Pancreas (tissue), 10 donors: ENCODE measurements at places on chromosomes 11 and 22. TPM values are rescaled to one million over a fixed set of nuclear protein-coding genes. Genes with fewer than 3 reads are reported as not detected.

Gene CRYBA4
- not detected for polyA plus RNA-seq

Gene OR52N4
- not detected for polyA plus RNA-seq

Gene SCO2
- polyA plus RNA-seq, result 0.65 TPM

DNA sequence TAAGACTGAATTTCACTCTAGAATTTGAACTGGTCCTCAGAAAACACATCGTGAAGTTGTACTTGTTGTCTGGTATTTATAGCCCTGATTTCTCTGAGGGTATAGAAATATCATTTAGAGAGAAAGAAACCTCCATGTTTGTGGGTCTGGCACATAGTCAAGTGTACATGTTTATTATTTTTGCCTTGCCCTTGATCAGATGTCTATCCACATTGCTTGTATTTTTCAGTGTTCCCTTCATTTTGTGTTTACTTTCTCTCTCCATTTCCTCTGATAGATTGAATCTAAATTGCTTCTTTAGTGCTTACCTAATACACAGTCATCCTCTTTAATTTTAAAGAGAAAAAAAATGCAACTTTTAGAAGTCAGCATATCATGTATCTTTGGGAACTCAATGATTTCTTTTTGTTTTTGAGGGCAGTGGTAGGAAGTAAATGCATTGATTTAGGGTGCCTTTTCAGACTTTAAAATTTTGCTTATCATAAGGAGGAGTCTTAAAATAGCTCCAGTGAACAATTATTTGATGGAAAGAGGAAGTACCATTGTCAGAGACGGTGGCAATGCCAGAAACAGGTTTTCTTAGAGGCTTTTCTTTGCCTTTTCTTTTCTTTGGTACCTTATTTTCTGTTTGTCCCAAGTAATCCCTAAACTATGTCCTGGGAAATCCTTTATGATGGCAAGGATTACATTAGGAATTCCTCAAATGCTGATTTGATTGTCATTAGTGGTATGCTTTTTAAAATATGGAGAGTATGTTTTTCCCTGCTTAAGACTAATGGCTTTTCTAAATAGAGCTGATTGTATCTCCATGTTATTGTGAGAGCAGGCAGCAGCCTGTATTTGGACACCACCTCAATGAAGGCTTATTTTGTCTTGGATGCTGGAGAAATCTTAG is 29.8 kb upstream of the TECTA start:
- no peaks in the 10 kb centered on the region for H3K36me3 ChIP-seq
- no peak overlapping the region for H3K27ac ChIP-seq
- DNase-seq, result no peak
- no peak overlapping the region for H3K4me3 ChIP-seq
- H3K27me3 ChIP-seq, result no peaks in the 10 kb centered on the region

DNA sequence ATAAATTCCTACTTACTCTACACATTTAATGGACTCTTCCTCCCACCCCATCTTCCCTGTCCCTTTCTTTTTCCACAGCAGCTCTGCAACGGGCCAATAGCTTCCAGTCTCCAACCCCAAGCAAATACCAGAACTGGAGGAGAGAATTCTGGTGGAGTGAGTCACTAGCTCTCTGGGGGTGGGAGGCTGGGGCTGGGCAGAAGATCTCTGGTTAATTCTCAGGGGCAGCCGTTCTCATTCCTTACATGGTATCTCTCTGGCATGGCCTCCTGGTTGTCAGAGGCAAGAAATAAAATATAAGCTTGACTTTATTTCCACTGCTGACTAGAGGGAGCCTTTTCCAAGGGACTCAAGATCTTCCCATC is 90.4 kb upstream of the PARVA start:
- H3K4me3 ChIP-seq, result no peak overlapping the region
- no peaks in the 10 kb centered on the region for H3K27me3 ChIP-seq
- H3K4me1 ChIP-seq, result no peaks in the 10 kb centered on the region
- DNase-seq, result no peak
- no peaks in the 10 kb centered on the region for H3K36me3 ChIP-seq

GRCh38 chr11:110493346-110493745 is 63.6 kb downstream of the FDX1 start:
- DNase-seq, result no peak
- H3K36me3 ChIP-seq, result no peaks in the 10 kb centered on the region
- no peak overlapping the region for H3K27ac ChIP-seq
- H3K27me3 ChIP-seq, result no peaks in the 10 kb centered on the region
- H3K4me1 ChIP-seq, result no peaks in the 10 kb centered on the region

DNA sequence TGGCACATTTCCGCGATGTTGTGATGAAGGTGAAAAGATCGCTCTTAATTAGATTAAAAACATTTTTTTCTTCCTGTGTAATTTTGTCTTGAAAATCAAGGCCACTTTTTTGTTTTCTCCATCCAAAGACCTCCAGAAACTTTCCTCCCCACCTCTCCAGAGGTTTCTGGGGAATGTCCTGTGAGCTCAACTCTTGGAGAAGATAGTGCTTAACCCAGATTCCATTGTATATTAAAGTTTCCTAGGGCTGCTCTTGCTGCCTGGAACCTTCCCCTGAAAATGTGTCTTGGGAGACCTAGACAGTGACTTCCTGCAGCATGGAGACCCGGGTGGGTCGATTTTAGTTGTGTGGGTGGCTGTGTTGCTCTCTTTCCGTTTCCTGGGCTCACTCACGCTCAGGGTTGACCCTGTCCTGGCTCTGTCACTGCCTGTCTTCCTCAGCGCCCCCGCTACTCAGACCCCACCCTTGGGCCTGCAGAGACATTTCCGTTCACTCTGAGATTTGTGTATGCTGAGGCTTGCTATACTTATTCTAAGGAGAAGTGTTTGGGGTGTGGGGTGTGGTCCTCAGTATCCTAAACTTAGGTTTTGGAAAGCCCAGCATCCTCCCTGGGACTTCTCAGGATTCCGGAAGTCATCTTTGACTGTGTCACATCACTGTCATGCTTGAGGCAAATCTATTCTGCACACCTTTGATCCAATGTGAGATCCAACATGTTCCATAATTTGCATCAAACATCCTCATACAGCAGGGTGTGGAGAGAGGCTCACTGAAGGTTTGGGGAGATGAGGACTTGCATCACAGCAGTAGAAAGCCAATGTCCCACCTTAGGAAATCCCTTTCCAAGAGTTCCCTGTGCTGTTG is 47.2 kb downstream of the KCNQ1OT1 start:
- H3K36me3 ChIP-seq, result no peaks in the 10 kb centered on the region
- H3K4me3 ChIP-seq, result no peak overlapping the region
- H3K27me3 ChIP-seq, result no peaks in the 10 kb centered on the region
- H3K27ac ChIP-seq, result no peak overlapping the region

DNA sequence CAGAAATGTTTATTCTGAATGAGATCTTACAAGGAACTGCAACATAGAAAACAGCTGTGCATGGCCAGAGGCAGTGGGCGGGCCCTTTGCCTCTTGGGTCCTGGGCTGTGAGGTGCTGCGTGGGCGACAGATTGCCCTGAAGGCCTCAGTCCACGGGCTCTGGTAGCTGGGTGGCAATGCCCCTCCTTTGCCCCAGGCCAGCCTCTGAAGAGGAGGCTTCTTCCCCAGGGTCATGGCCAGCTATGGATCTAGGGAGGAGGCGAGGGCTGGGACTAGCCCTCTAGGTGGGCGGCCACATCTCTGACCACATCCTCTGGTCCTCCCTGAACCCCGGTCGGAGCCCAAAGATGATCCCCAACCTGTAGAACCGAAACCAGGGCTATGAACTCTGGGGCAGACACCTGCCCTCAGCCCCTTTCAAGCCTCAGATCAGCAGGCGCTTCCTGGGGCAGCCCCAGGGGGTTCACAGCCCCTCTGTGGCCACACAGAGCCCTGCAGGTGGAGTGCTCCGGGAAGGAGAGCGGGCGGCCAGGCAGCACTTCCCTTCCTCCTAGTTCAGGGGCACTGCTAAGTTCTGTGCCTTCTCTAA is 6.6 kb upstream of the CDC42BPG start:
- peaks cover 5% of the 10 kb centered on the region for H3K4me1 ChIP-seq
- no peaks in the 10 kb centered on the region for H3K36me3 ChIP-seq
- H3K27ac ChIP-seq, result no peak overlapping the region
- H3K4me3 ChIP-seq, result no peak overlapping the region

- no peaks in the 10 kb centered on the region for H3K27me3 ChIP-seq
- H3K27ac ChIP-seq, result peak overlapping the region; percentile 82
- peak; percentile 59 for DNase-seq
Observed at GRCh38 chr11:86523738-86524619, 148.4 kb downstream of the ME3 start.

DNA sequence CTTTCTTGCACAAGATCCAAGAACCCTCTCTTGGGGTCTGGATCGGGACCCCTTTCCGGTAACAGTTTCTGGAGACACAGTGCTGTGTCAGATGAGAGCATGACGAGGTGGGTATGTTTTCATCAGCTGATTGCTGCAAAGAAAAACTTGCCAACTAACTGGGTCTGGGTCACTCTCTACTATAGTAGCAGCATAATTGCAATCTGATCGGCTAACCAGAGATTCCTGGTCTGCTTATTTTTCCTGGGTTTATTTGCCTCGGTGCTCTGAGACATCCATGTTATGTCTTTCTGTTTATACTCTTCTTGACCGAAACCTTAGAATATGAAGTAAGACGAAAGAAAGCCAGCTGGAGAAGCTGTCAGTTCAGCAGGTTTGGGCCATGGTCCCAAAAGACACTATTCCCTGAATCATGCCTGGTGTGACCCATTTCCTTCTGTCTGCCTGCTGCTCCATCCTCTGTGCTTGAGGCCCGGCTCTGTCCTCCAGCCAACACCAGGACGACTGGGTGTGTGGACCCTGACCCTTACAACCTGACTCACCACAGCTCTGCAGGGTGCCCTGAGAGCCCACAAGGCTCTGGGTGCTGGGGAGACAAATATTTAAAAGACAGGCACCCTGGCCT is 24.1 kb upstream of the CLMP start:
- no peak for DNase-seq
- H3K36me3 ChIP-seq, result no peaks in the 10 kb centered on the region
- H3K27ac ChIP-seq, result no peak overlapping the region
- H3K4me1 ChIP-seq, result no peaks in the 10 kb centered on the region
- H3K4me3 ChIP-seq, result no peak overlapping the region

DNA sequence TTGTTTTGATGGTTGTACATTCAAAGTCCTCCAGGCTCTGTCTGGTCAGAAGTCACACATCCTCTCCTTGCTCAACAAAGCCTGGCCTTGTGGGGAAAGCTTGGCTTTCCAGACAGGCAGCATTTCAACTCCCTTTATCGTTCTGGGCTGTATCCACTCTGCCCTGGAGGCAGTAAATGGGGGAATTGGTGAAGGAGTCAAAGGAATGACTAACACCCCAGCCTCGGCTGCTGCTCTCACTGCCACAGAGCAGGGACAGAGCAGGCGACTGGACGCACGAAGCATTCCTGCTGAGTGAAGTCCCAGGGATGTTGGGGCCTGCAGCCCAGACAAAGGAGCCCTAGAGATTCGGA is 52.8 kb downstream of the WNT11 start:
- no peak for DNase-seq
- H3K4me3 ChIP-seq, result no peak overlapping the region
- no peaks in the 10 kb centered on the region for H3K36me3 ChIP-seq
- no peak overlapping the region for H3K27ac ChIP-seq

GRCh38 chr22:47020166-47020565 is 257.7 kb downstream of the TBC1D22A start:
- H3K4me1 ChIP-seq, result no peaks in the 10 kb centered on the region
- H3K27ac ChIP-seq, result no peak overlapping the region
- no peak overlapping the region for H3K4me3 ChIP-seq
- no peaks in the 10 kb centered on the region for H3K27me3 ChIP-seq

GRCh38 chr11:57342702-57343101 is 4.5 kb downstream of the P2RX3 start:
- H3K4me3 ChIP-seq, result no peak overlapping the region
- H3K36me3 ChIP-seq, result no peaks in the 10 kb centered on the region
- peaks cover 5% of the 10 kb centered on the region for H3K4me1 ChIP-seq

GRCh38 chr11:31449040-31449439 is 60.4 kb downstream of the IMMP1L start:
- H3K27ac ChIP-seq, result no peak overlapping the region
- no peaks in the 10 kb centered on the region for H3K36me3 ChIP-seq
- no peak for DNase-seq
- H3K4me3 ChIP-seq, result no peak overlapping the region
- H3K4me1 ChIP-seq, result no peaks in the 10 kb centered on the region

DNA sequence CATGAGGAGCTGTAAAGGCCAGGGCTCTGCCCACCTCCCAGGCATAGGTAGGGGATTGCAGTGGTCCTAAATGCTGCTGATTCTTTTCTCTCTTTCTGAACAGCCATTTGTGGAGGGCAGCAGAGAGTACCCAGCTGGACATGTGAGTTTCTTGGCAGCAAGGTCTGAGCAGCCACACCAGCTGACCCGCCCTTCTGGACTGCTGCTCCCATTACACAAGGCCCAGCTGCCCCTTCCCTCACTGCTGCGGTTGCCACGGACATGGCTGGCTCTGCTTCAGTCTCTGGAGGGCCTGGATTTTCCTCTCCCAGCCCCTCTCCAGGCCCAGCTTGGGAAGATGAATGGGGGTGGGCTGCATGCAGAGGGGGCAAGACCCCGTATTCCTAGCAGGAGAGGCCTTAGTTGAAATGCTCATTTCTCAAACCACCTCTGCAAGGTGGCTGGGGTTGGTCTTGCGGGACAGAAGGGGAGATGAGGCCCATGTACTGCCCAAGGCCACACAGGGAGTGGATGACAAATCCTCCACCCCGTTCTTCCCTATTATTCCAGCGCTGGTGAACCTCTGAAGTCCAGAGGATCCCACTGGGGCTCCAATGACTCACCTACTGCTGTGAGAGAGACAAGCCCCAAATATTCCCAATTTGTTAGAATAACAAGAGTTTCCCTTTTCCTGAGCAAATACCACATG is 4.6 kb downstream of the LGALS12 start:
- no peaks in the 10 kb centered on the region for H3K27me3 ChIP-seq
- no peaks in the 10 kb centered on the region for H3K36me3 ChIP-seq
- no peak for DNase-seq
- peaks cover under 1% of the 10 kb centered on the region for H3K4me1 ChIP-seq

DNA sequence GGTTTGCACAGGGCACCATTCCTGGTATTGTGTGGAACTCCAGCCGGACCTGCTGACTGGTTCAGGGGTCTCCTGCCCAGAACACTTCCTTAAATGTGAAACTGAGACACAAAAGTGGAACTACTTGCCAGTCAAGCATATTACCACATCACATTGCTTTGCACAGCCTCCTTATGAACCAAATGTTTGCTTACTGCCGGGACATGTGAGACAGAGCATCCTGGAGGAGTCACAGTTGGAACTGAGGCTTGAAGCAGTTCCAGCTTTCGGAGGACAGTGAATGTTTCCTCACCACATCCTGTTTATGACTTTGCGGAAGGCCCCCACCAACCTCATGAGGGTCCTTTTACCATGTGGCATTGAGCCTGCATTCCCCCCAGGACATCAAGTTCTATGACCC is 105.8 kb upstream of the ARHGAP42 start:
- DNase-seq, result no peak
- H3K27me3 ChIP-seq, result no peaks in the 10 kb centered on the region
- no peaks in the 10 kb centered on the region for H3K4me1 ChIP-seq

GRCh38 chr22:31089160-31090100 is 8.3 kb downstream of the SMTN start:
- peaks cover 55% of the 10 kb centered on the region for H3K36me3 ChIP-seq
- peaks cover 1% of the 10 kb centered on the region for H3K4me1 ChIP-seq
- no peaks in the 10 kb centered on the region for H3K27me3 ChIP-seq
- DNase-seq, result no peak
- no peak overlapping the region for H3K27ac ChIP-seq

GRCh38 chr11:126061707-126062678 is 673 bp downstream of the CDON start:
- H3K36me3 ChIP-seq, result no peaks in the 10 kb centered on the region
- H3K27ac ChIP-seq, result peak overlapping the region; percentile 74
- peak; percentile 50 for DNase-seq
- H3K4me3 ChIP-seq, result peak overlapping the region; percentile 58
- H3K4me1 ChIP-seq, result no peaks in the 10 kb centered on the region

- no peak for DNase-seq
- H3K36me3 ChIP-seq, result no peaks in the 10 kb centered on the region
- H3K27me3 ChIP-seq, result no peaks in the 10 kb centered on the region
- H3K27ac ChIP-seq, result no peak overlapping the region
- H3K4me1 ChIP-seq, result no peaks in the 10 kb centered on the region
- H3K4me3 ChIP-seq, result no peak overlapping the region
Observed at GRCh38 chr22:16608931-16609330, 16.3 kb upstream of the CCT8L2 start.
